Osteocyte (in vitro differentiated cells): ENCODE measurements at places on chromosomes 1 and 21. TPM values are rescaled to one million over a fixed set of nuclear protein-coding genes. Genes with fewer than 3 reads are reported as not detected.

Gene PAQR6
- 12.0 and 12.5 TPM in 2 replicates for total RNA-seq

Gene AP4B1
- 15.3 and 19.7 TPM in 2 replicates for total RNA-seq

Gene IFNGR2
- total RNA-seq = 55.4 and 55.6 TPM in 2 replicates

Gene SERINC2
- 4.2 and 4.5 TPM in 2 replicates for total RNA-seq

Gene ACKR1
- total RNA-seq = not detected in 2 replicates

Gene MYOG
- total RNA-seq = not detected in 2 replicates

Gene GALNT2
- total RNA-seq = 149 TPM in 2 replicates

Gene S100A2
- total RNA-seq = 8.9 and 11.7 TPM in 2 replicates

Gene GCSAML
- total RNA-seq = not detected in 2 replicates
